ENCODE measurements at places on chromosomes 2 and 18. TPM values are rescaled to one million over a fixed set of nuclear protein-coding genes. Genes with fewer than 3 reads are reported as not detected.

ITGAV gene
- total RNA-seq, result 110 TPM

DSG1 gene
- not detected for total RNA-seq

GRCh38 chr18:21109936-21110712 is 1.5 kb downstream of the ROCK1 start:
- no peak for DNase-seq

- peak; percentile 82 for DNase-seq
Measured at GRCh38 chr2:102103992-102104871, 38.3 kb upstream of the IL1R1 start.

COL3A1 gene
- total RNA-seq, result 563 TPM

DNA sequence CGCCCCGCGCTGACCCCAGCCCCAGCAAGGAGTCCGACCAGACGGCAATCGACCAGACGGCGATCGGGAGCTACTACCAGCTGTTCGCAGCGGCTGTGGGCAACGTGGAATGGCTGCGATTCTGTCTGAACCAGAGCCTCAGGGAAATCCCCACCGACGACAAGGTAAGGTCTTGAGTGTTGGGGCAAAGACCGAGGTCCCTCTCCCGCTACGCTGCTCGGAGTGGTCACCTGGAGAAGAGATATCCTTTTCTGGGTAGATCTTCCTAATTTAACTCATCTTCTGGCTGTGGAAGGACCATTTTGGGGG is 704 bp downstream of the ANKRD53 start:
- no peak for DNase-seq

DNA sequence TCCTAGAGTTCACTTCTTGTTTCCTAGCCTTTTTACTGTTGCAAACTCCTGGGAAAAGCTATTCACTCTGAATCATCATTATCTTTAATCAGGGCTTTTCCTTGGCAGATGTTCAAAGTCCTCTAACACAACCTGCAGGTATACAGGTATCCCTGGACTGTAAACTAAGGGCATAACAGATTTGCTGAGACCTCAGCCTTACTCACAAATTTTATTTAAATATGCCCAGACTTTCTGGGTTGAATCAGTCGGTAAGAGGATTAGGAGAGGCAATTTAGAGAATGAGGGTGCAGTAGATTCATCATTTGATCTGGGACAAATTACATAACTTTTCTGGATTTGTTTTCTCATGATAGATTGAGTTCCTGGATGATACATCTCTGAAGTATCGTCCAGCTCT is 217.8 kb upstream of the STON1 start:
- DNase-seq, result no peak

DNA sequence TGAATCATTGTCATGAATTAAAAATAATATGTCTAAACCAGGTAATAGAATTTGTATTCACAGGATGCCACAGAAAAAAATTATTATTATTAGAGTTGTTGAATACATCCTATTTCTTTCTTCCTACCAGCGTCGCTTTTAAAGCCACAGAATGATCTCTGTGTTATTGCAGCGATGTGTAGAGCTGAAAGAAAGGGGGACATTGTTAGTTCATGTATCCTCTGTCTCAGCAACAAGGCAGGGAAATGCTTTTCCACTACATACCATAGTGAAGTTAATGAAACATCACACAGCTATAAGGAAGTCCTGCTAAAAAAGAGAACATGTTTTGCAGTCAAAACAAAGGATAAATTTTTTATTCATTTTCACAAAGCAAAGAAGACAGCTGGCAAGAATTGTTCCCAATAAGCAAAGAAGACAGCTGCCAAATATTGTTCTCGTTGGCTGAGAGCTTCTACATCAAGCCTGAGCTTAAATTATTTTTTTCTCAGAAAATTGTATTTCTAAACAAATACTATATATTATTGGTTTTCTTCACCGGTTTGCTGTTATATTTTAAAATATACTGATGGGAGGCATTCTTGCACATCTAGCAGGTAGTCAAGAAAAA is 1234.4 kb downstream of the SUCLG1 start:
- no peak for DNase-seq

ASPRV1 gene
- total RNA-seq, result 0.10 TPM

DNA sequence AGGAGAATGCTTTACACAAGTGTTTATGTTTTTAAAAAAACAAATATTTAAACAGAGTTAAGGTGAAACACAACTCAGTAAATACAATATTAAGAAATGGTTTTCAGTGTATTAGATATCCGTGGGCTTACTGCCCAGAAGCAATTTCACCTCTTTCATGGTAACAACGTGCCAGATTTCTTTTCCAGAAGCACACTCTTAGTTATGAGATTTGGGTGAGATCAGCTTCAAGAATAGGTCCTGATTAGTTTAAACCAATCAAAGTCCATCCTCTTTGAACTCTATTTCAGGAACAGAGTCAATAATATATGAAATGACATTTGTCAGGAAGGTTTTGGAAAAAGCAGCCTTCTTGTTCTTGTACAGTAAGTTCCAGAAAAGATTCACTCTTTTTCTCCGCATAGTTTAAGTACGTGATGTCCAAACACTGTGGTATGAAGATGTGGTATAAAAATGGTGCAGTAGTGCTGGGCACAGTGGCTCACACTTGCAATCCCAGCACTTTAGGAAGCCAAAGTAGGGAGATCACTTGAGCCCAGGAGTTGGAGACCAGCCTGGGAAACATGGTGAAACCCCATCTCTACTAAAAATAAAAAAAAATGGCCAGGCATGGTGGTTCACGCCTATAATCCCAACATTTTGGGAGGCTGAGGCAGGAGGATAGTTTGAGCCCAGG is 14.7 kb downstream of the USP34 start:
- no peak for DNase-seq

GRCh38 chr2:225895126-225895525 is 495.6 kb downstream of the NYAP2 start:
- no peak for DNase-seq

GRCh38 chr2:77458216-77458615 is 64.0 kb downstream of the LRRTM4 start:
- DNase-seq, result no peak

DNA sequence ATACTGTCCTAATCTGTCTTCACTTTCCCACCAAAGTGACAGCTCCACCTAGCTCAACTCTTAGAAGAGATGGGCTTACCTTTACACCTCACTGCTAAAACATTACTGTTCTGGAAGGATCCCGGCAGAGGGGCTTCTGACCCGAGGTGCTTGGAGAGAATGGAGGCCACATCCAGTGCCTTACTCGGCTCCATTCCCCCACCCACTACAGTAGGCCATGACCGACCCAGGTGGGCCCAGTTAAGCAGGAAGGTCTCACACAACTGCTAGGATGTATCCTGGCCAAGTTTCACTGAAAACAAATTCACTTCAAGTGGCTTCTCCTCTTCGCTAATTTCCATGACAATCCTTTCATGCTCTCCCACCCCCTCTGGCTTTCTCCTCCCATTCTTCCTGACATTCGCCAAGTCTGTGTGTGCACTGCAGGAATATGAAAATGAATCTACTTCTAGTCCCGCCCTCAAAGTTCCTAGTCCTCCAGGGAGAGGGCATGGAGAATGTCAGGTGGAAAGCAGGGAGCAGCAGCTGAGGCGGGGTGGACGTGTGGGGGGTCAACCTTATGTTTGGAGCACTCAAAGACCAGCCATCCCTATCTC is 11.8 kb downstream of the WIPF1 start:
- no peak for DNase-seq

CYBRD1 gene
- 186 TPM for total RNA-seq

ARL4C gene
- total RNA-seq, result 72.2 TPM

SMARCAL1 gene
- 12.7 TPM for total RNA-seq

DNA sequence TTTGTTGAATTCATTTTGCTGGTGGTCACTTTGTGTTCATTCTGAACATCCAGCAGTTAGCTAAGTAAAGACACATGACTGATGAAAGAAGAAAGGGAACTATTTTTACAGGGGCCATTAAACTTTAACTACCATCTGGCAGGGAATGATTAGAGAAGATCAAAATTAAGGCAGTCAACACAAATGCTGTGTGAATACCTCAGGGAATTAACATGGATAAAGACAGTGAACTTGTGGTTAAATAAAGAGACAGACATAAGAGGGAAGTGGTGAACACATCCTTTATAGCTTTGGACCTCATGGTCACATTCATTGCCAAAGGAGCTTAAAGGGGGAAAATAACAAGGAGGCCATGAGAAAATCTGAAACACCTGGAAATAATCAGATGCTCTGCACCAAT is 52.6 kb upstream of the ATP5MC3 start:
- peak; percentile 14 for DNase-seq

- no peak for DNase-seq
Measured at GRCh38 chr2:241563981-241564595, 5.5 kb downstream of the BOK start.

PROKR1 gene
- total RNA-seq, result not detected

DNA sequence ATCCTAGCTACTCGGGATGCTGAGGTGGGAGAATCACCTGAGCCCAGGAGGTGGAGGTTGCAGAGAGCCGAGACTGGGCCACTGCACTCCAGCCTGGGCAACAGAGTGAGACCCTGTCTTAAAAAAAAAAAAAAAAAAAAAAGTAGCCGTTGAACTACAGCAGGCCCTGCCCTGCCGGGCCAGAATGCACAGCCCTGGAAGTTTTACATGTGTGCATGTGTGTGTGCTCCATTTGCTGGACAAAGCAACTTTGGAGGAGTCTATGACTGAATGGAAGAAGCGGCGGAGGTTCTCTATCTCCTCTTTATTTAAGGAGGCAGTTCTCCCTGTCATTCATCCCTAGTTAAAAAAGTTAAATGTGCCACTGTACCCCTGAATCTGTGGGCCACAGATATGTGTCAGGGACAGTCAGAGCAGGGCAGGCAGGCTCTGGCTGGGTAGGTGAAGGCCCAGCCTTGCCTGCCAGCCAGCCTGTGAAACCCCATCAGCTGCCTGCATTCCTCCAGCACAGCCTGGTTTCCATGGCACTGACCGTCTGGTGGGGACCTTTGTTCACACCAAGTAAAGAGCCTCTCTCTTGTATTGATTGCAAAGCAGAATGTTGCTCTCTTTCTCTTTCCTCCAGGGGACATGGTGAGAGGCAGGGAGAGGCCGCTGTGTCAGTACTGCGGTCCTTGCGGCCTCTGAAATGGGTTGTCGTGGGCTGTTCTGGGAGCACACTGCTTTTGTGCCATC is 10.9 kb downstream of the LIPG start:
- no peak for DNase-seq

- no peak for DNase-seq
Measured at GRCh38 chr2:109364217-109364616, 235.2 kb downstream of the SH3RF3 start.

KIF5C gene
- 14.6 TPM for total RNA-seq

GRCh38 chr2:19282305-19282704 is 76.1 kb downstream of the OSR1 start:
- no peak for DNase-seq

- peak; percentile 69 for DNase-seq
Measured at GRCh38 chr2:63023444-63023843, 27.2 kb upstream of the OTX1 start.

GRCh38 chr18:27724362-27724761 is 452.6 kb downstream of the CDH2 start:
- no peak for DNase-seq

UGT1A8 gene
- total RNA-seq, result not detected

IL1A gene
- 0.05 TPM for total RNA-seq

- no peak for DNase-seq
Measured at GRCh38 chr18:44374966-44375365, 305.7 kb upstream of the SETBP1 start.

- DNase-seq, result no peak
Measured at GRCh38 chr18:64202210-64202836, 53.4 kb upstream of the LINC00305 start.

SERPINB13 gene
- not detected for total RNA-seq

GRCh38 chr2:86226636-86227520 is 27.6 kb downstream of the MRPL35 start:
- peak; percentile 25 for DNase-seq

DNA sequence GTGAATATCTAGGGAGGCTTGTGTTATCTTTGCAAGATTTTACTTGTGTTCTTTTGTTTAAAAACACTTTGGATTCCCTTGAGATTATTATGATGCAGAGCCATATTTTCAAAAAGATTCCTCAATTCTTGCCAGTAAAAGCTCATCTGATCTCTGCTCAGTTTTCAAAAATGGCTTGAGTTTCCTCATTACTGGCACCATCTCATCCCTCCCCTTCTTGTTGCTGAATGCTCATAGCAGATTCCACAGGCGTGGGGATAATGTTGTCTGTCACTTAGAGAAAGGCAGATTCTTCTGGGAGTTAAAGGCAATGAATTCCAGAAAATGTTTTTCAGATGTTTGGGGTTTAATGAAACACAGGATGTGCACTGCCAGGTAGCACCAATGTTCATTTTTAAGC is 170.4 kb upstream of the TANK start:
- no peak for DNase-seq

DNA sequence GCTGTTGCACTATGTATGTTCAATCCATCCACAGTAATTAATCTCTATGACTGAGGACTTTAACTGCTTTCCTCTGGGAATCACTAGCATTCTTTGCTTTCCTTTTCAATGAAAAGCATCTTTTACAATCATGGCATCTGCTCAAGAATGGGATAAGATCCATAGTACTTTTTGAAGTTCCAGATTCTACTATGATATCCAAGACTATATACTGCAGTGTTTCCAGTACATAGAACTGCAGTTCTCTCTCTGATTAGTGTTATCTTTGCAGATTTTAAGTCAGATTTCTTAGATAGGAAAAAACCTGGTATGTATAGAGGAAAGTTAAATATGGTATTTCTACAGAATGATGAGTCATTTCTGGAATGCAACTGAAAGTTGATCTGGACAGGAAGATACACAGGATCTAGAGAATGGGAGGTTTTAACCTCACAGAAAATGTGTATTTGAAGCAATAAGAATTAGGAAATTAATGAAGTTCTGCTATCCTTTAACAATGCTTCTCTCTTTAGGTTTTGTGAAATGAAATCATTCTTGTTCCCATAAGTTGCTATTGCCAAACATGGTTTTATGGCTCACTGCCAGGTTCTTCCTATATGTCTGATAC is 670.7 kb downstream of the ERBB4 start:
- peak; percentile 46 for DNase-seq

DNA sequence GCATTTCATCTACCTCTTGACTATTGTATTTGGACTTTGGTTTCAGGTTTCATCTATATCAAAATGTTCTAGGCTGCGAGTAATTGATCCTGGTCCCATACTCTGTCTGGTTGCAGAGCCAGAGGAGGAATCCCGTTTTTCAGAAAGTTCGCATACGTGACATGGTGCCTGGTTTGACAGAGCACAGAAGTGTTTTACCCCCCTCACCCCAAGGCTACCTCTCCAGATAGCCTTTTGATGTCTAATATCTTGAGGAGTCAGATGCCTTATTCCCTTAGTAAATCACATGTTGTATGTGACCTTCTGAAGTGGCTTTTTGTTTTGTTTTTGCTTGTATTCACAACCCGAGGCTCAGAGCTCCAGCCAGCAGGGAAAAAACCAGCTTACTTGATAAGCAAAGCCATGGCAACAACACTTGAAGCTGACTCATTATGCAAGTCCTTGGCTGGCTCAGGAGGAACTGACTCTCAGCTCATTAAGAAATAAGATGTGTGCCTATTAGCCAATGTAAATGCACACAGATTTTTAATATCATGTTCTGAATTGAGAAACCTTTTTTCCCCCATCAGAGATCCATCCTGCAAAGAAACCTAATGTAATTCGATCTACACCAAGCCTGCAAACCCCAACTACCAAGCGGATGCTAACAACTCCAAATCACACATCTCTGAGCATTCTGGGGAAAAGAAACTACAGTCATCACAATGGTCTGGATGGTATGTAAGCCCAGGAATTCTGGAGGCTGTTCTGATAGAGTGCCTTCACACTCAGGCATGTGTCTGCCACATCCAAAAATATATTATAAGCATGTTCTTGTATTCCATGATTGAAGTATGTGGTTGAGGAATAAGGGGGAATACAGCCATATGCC is 41.4 kb downstream of the OXER1 start:
- peak; percentile 62 for DNase-seq

All from A172 (cell line).